ENCODE measurements at places on chromosomes 5 and 9.

DNA sequence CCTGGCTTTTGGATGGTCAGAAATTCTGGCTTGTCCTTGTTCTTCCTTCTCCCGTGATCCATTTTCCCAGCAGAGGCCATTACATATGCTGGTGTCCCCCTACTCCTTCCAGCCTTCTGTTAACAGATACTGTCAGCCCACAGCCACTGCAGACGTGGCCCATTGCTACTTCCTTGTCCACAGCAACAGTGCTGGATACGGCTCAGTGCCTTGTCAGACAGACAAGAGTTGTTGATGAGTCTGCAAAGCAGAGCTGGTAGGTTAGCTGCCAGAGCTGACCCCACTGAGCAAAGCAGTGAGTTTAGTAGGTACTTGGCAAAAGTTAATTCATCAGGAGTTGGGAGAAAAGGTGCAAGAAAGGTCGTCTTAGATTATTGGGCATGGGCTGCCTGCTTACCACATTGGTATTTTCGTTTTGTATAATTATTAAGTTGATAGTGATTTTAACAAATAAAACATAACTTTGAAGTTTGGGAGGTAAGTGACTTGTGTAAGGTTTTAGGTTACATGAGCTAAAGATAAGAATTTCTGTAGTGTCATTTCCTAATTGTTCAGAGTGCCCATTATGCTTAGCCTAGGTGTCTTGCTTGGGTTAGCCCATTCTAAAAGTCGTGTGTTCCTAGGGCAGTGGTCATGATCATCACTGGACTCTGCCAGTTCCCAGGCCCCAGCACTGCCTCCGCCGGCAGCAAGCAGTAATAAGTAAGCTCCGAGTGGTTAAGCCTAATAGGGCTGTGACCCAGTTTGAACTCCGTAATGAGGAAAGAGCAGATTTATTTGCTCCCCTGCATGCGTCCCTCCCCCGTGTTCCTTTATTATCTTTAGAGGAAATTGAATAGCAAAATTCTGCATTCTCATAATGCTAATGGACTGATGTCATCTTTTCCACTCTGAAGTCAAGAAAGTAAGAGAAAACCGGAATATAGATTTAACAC, 292.0 kb downstream of the FANCC start:
- DNase-seq, result no peak

GRCh38 chr5:14362491-14362890, 219.1 kb upstream of the OTULINL start:
- DNase-seq, result no peak

- DNase-seq, result peak; percentile 14
Measured at GRCh38 chr9:69718218-69718617, 41.6 kb downstream of the PTAR1 start.

- no peak for DNase-seq
Measured at GRCh38 chr5:135239453-135240282, 159.4 kb downstream of the MACROH2A1 start.

GRCh38 chr5:3258050-3258449, 337.6 kb upstream of the IRX1 start:
- no peak for DNase-seq

- DNase-seq, result no peak
Measured at GRCh38 chr5:98318386-98318785, 455.1 kb upstream of the RGMB start.

Measured in NCI-H2081 (cell line).